Activated naive CD4-positive, alpha-beta T cell treated with anti-CD3 and anti-CD28 coated beads, Interleukin-2, amount 50 U/mL, for 72 hours (primary cell): ENCODE measurements at places on chromosomes 6 and 20. TPM values are rescaled to one million over a fixed set of nuclear protein-coding genes. Genes with fewer than 3 reads are reported as not detected.

GRCh38 chr6:42321976-42322375 is 104.3 kb upstream of the MRPS10 start:
- DNase-seq: no peak

DNA sequence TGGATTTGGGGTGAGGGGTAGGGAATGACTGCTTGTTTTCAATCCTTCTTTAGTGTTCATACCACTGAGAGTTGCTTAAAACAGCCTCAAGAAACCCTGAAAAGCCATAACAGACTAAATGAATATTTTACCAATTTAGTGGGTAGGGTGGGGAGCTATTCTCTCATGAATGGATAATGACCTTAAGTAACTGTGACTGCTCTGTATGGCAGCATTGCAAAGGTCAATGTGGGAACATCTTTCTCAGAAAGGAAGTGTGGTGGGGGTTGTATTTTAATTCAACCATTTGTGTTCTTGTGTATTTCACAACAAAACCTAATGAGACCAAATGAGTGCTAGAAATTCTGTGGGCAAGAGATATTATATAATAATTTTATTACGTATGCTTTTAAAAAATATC is 55.7 kb downstream of the PHACTR2 start:
- no peak for DNase-seq

SPTLC3 gene
- 1.7 TPM for total RNA-seq

GGTLC1 gene
- total RNA-seq: not detected

ECT2L gene
- not detected for total RNA-seq
